ENCODE measurements at places on chromosomes 5 and 9.

DNA sequence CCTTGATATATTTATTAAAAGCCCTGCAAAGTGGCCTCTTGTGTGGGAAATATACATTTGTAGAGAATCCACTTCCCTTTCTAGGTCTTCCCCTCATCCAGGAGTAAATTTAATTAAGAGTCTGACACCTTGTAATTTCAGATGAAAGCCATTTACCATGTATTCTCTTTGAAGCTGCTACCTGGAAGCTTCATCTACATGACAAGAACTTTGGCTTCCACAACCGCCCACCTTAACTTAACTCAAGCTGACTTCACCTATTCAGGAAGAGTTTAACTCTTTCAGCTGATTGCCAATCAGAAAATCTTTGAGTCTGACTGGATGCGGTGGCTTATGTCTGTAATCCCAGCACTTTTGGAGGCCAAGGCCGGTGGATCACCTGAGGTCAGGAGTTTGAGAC lies 899.9 kb downstream of the TAF11L14 start:
- DNase-seq: no peak

DNA sequence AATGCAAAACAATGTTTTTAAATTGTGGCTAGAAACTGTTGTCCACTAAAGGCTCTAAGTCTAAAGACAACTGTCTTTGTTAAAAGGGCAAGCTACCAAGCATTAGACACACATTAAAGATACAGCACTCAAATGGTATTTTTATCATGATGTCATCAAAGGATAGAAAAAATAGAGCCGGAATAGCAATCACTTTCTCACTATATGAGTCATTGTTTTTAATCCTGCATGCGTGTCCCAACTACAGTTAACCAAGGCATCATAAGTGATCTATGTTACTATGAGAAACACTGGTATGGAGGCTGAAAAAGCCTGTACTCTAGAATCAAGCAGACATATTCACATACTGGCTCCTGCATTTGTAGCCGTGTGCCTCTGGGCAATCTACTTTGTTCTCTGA lies 1.9 kb upstream of the PJA2 start:
- DNase-seq: no peak

DNA sequence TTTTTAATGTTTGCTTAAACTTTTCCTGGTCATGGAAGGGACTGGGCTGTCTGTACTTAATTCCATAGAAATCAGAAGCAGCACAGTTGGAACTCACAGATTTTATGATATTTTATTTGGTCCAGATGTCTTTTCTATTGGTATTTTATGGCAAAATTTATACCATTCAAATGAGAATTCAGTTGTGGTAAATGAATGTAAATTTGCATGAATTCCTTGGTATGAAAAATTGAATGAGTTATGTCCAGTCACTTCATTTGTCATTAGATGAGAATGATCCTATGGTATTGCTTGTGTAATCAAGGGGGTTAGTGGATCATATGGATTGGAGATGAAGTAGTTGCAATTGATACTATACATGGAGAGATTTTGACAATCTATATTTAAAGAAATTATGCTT lies 188.0 kb downstream of the KDM4C start:
- no peak for DNase-seq

DNA sequence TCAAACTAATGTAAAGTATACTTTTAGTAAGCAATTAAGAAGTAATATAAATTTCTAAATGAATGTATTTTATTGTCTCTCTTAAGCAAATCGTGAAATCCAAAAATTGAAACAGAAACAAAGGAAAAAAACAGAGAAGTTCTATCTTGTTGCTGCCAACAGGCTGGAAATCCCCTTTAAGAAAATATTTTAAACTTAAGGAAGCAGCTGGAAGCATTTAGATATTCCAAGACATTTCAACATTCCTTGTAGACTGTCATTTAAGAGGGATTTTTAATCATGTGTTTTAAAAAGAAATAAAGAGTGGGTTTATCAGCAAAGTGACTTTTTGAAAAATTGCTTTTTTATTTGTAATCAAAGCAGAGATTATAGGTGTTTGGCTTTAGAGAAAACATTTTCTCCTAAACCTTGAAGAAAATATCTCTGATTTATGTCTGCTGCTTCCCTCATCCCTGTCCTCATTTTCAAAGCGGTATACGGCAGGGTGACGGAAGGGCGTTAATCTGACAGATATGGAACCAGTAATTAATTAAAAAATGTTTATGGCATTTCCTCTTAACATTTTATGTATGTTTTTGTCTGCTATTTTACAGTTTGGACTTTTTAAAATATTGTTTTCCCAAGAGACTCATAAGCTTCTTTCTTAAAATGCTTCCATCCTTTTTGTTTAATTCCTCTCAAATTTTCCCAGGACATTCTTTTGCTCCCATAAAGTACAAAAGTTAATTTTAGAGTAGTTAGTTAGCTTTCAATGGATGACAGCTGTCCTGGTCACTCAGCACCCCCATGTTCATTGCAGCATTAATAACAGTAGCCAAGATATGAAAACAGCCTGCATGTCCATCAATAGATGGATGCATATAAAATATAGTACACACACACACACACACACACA lies 245.6 kb downstream of the LURAP1L start:
- no peak for DNase-seq

GRCh38 chr5:142254431-142254830 lies 70.4 kb downstream of the SPRY4 start:
- DNase-seq: no peak

GRCh38 chr5:34655354-34655991 lies 655 bp upstream of the RAI14 start:
- DNase-seq: no peak

DNA sequence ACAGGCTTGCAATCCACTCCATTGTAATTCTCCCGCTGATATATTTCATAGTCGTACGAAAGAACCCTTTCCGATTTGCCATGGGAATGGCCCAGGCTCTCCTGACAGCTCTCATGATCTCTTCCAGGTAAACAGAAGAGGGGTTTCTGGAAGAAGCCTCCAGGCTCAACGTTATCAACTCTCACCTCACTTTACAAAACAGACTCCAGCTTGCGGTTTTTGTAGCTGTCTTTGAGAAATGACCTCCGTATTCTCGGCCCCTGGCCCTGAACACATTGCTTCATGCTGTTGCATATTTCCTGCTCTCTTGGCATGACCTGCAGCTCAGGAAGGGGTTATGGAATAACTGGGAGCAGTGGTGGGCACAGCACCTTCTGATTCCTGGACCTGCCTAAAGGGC lies 85.7 kb downstream of the SLC1A1 start:
- no peak for DNase-seq

- DNase-seq: no peak
Observed at GRCh38 chr5:140561753-140562523, 2.5 kb downstream of the APBB3 start.

GRCh38 chr5:72427488-72428437 lies 79.4 kb downstream of the ZNF366 start:
- DNase-seq: no peak

- no peak for DNase-seq
Observed at GRCh38 chr5:147490989-147491388, 18.9 kb downstream of the DPYSL3 start.

- no peak for DNase-seq
Observed at GRCh38 chr9:126149661-126150060, 177.0 kb upstream of the MVB12B start.

Measured in stimulated activated CD8-positive, alpha-beta memory T cell treated with anti-CD3 and anti-CD28 coated beads, Interleukin-4, amount 100 ng/mL, for 1 hour (primary cell).